ENCODE measurements at places on chromosomes 11 and 22.

DNA sequence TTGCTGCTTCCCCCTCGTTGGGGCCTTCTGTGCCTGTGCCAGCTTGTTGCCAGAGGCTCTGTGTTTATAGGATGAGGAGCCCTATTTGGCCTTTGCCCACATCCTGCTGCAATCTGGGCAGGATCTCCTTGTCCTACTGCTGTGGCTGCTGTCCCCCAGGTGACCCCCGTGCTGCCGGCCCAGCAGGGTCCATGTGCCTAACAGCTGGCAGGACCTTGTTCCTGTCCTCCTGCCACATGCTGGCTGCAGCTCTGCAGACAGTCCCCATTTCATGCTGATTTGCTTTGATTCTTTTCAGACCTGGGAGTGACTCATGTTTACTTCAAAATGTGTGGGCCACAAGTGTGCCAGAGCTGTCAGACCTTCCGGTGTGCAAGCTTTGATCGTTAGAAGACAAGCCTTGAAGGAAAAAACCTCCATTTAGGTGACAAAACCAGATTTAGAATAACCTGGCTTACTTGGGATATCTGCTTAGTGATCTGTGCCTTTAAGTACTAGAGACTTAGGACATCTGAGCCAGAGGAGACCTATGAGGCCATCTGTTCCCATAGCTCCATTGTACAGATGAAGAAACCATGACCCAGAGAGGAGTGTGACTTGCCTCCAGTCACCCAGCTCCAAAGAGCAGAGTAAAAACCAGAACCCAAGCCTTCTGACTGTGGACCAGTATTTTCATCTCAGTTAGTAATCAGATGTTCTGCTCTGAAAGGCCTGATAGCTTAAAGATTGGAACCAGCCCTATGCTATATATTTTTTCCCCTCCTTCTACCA is 11.1 kb downstream of the NAV2 start:
- DNase-seq: no peak

DNA sequence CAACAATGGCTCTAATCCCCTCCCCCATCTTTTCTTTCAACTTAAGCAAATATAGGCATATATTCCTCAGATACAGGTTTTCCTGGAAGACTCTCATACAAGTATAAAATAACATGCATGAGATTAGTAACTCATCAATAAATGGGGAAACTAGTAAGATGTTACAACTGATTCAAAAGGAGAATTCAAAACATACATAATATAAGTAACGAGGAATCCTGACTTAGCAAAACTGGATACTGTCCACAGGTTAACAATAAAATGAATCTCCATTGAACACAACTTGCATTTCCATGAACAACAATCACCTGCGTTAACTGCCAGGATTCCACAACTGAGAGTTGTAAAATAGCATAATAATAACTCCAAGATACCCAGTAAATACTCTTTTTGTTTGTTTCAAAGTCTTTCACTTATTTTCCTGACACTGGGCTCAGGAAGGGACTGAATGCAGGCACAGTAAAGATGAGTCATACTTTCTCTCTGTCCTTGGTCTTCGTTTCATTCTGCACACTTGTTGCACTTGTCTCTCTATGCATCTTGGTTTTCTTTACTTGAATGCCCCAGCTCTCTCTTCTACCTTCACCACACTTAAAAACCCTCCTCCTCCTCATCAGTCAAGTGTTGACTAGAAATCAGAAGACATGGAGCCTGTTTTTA is 8.1 kb downstream of the APIP start:
- DNase-seq: no peak

GRCh38 chr11:121035169-121035755 is 11.4 kb downstream of the TBCEL start:
- no peak for DNase-seq

DNA sequence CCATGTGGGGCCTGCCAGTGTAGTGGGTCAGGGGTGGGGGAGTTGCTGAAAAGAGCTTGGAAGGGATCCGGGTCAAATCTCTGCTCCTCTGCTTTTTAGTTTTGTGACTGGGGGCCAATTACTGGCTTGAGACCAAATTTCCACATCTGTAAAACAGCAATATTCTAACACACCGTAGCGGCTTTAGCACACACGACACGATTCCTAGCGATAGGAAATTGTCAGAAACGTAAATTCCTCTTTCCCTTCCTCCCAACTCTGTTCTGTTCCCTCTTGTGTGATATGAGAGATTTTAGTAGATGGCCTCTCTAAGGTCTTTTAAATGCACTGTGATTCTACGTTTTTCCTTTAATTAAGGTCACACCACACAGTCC is 71.9 kb downstream of the MICAL2 start:
- DNase-seq: no peak

All from fibroblast of the aortic adventitia (primary cell).